ENCODE measurements at places on chromosomes 7 and 10.

- no peak for DNase-seq
Observed at GRCh38 chr7:122014697-122015096, 129.4 kb downstream of the AASS start.

DNA sequence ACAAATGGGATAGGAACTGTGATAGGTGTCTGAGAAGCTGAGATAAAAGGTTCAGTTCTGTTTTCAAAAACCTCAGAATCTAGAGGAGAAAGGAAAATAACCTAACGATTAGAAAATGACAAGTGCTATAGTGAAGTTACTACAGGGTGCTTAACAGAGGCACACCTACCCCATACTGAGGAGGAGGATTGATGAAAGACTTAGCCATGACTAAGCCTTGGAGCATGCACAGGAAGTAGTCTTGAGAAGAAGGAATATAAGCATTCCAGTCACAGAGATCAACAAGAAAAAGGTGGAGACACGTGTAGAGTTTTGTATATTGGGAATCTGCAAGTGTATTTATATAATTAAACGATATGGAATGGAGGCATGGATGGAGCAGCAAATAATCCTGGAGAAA, 1225.5 kb upstream of the CELF2 start:
- DNase-seq = no peak

DNA sequence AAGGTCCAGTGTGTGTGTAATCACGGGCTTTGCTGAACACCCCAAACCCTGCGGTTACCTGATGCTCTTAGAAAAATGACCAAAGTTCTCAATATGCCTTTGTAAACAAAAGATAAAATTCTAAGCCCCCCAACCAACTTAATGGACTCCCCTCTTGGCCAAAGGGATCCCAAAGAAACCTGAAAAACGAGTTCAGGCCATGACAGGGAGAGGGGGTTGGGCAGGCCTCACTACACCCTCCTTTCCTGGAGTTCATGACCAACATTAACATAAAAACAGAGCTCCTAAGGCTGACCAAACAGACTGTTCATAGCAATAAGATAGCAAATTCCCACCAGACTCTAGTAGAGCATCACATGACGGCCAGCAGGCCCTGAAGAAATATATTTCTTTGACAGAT, 3.0 kb upstream of the VIPR2 start:
- no peak for DNase-seq

- peak; percentile 6 for DNase-seq
Observed at GRCh38 chr10:86139066-86139657, 227.4 kb downstream of the GRID1 start.

Measured in neuronal stem cell (in vitro differentiated cells).